Type B pancreatic cell (in vitro differentiated cells): ENCODE measurements at places on chromosomes 12 and 14.

- DNase-seq = no peak
These were observed 83.7 kb downstream of the TNFAIP2 start for GRCh38 chr14:103206836-103207387.

DNA sequence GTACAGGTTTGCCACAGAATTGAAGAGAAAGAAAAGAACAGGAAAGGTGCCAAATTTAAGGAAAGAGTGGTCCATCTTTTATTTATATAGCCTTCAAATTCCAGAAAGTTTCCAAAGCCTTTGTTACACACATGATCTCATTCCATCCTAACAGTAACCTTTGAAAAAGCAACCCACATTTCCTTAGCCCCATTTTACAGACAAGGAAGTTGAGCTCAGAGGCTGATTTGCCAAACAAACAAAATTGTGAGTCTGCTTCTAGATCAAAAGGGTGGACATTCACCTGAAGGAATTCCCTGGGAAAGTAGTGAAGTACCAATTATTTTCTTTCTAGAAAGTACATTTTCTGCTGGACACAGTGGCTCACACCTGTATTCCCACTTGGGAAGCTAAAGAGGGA, 32.0 kb downstream of the KICS2 start:
- no peak for DNase-seq

DNA sequence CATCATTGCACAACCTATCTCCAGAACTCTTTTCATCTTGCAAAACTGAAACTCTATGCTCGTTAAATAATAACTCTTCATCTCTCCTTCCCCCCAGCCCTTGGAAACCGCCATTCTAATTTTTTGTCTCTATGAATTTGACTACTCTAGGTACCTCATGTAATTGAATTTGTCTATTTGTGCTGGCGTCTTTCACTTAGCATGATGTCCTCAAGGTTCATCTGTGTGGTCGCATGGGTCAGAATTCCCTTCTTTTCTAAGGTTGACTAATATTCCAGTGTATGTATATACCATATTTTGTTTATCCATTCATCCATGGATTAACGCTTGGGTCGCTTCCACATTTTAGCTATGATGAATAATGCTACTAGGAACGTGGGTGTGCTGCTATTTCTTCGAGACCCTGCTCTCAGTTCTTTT, 80.1 kb downstream of the PLXNC1 start:
- DNase-seq = no peak

DNA sequence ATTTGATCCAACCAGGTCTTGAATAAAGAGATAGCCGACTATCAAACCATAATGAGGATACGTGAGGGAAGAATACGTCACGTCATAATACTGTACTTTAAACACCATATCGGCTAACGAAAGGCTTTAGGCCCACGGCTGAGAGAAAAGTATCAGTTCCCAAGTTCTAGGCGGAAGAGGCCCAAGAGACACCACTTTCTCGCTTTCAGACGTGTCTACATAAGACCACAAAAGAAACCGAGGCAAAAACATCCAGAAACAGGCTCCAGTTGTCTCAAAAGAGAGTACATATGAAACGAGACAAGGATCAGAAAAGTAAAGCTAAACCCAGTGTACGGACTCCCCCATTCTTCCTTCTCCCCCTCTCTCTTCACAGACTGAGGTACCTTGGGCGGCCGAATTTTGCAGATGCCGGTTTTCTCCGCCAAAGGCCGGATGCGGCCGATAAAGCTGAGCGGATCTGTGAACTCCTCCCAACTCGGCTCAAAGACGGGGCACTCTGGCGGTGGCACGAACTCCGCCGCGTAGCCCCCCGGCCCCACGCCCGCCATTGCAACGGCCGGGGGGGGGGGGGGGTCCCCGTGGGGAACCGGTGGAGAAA, 479 bp downstream of the KDM5A start:
- no peak for DNase-seq

DNA sequence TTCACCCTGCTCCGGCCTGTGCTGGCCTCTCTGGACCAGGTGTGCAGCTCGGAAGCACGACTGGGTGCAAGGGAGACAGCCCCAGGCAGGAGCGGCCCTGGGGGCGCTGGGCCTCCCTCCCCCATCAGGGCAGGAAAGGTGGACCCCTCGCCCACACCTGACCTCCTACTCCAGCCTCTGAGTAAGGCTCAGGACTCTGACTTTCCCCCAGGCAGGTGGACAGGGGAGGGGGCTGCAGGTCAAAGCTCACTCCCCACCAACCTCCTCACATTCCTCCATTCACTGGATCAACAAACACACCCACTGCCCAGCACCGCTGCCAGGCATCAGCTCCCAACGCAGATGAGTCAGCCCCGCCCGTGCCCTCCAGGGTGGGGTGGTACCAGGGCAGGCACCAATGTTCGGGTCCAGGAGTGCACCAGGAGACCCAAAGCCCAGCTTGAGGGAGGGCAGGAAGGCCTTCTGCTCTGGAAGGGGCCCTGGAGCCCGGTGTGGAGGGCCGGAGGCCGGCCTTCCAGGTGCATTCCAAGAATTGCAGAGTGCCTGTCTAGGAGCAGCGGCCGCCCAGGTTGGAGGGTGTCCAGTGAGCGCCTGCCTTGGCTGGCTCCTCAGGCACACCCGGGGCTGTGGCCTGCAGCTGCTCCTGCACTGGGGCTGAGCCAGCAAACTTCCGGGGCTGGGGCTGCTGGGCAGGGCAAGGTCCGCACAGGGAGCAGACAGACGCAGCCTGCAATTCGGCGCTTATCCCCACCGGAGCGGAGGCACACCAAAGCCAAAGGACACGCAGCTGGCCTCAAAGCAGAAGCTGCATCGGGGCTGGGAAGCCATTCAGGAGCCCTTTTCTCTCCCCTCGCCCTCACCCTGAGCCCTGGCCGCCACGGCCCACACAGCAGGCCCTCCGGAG, 1.6 kb upstream of the INF2 start:
- no peak for DNase-seq

- DNase-seq = no peak
These were observed 114.0 kb downstream of the PRMT8 start for GRCh38 chr12:3604748-3605586.
